Choroid plexus epithelial cell (primary cell): ENCODE measurements at places on chromosomes 2 and 18.

DNA sequence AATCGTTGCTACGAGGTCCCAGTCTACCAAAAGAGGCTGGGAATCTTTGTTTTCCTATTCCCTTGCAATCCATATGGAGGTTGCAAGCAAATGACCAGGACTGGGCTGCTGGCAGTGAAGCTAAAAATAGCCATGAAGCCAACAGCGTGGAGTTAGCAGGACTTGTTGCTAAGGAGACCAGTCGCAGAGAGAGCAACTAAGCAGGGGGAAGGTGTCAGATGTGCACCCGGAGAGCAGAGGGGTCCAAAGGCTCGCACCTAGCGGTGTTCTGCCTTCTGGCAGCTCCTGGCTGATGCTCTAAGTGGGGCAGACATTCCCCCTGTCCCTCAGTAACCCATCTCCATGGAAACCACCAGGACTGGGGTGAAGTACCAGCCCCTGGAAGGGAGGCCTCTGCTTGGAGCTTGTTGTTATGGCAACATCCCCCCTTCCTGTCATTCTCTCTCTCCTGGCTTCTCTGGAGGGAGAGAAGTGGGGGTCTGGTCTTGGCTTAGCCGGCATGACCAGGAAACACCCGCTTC lies 84.6 kb downstream of the DNMT3A start:
- peak; percentile 78 for DNase-seq

GRCh38 chr2:171432206-171432968 lies 1.4 kb downstream of the METTL8 start:
- no peak for DNase-seq

- DNase-seq: peak; percentile 20
Measured at GRCh38 chr2:16507655-16508489, 157.8 kb downstream of the CYRIA start.

- peak; percentile 15 for DNase-seq
Measured at GRCh38 chr2:157572725-157573124, 55.9 kb downstream of the ACVR1C start.

GRCh38 chr2:226661789-226662545 lies 137.7 kb downstream of the IRS1 start:
- DNase-seq: peak; percentile 99

- peak; percentile 85 for DNase-seq
Measured at GRCh38 chr18:58996131-58996641, 131.5 kb downstream of the ZNF532 start.

GRCh38 chr2:192194265-192194865 lies 368 bp downstream of the TMEFF2 start:
- DNase-seq: peak; percentile 31

DNA sequence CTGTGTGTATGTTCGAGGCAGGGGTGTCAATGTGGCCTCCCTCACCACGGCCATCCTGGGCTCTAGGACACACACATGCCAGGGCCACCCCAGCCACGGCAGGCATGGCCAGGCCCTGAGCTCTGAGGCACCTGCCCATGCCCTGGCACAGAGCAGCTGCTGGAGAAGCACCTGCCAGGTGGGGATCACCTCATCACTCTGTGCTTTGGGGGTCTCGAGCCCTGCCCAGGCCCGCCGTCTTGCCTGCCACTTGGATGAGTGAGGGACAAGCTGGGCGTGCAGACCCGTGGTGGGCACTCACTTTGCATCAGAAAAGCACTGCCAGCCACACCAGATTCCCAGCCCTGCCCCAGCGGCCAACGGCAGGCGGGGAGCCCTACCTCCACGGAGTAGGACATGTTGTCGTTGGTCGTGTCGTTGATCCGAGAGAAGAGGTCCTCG lies 33.1 kb downstream of the KIF1A start:
- DNase-seq: no peak

- no peak for DNase-seq
Measured at GRCh38 chr18:48828691-48829442, 121.9 kb downstream of the SMAD7 start.

GRCh38 chr2:5885451-5886173 lies 193.4 kb downstream of the SOX11 start:
- DNase-seq: no peak

DNA sequence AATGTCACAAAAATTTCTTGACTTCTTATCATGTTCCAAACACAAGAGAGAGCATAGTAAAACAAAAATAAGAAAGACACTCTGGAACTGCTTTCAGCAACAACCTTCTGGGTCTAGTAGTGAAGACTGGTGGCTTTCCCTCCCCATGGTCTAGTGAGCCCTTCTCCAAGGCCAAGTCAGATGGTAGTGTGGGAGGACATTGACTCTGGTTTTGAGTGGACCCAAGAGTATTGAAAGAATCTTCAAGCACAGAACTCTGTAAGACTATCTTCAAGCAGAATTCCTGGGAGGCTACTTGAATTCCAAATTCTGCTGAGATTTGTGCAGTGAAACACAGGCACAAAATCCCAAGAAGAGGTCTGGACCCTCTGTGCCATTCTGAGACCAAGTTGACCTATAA lies 21.1 kb downstream of the ANTXR1 start:
- no peak for DNase-seq

DNA sequence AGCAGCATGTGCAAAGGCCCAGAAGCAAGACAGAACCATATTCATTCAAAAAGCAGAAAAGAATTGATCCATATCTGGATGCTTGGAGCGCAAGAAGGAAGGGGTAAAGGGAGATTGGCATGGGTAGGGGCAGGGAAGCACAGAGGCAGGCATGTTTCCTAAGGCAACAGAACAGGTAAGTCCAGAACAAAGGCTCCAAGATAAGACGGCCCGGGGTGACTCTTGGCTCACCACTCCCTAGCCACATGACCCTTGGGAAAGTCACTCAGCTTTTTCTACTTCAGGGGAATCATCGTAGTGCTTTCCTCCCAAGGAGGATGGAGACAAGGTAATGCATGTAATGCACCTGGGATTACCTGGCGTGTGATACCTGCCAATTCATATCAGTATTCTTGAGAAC lies 37.7 kb upstream of the ST3GAL5 start:
- no peak for DNase-seq

DNA sequence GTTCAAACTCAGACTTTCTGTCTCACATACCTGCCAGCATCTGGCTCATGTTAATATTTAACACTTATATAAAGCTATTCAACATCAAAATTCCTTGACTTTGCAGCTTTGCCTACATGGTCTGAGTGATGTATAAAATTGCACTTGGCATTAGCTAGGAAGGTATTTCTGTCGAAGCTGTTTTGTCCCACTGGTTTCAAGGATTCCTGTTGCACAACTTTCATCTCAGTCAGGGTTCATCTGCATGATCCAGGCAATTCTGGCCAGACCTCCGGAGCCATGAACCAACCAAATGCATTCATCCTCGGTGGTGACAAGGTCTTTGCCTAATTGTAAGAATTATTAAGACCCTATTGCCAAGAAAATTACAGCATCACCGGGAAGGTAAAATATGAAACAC lies 185.4 kb downstream of the ZEB2 start:
- DNase-seq: no peak

DNA sequence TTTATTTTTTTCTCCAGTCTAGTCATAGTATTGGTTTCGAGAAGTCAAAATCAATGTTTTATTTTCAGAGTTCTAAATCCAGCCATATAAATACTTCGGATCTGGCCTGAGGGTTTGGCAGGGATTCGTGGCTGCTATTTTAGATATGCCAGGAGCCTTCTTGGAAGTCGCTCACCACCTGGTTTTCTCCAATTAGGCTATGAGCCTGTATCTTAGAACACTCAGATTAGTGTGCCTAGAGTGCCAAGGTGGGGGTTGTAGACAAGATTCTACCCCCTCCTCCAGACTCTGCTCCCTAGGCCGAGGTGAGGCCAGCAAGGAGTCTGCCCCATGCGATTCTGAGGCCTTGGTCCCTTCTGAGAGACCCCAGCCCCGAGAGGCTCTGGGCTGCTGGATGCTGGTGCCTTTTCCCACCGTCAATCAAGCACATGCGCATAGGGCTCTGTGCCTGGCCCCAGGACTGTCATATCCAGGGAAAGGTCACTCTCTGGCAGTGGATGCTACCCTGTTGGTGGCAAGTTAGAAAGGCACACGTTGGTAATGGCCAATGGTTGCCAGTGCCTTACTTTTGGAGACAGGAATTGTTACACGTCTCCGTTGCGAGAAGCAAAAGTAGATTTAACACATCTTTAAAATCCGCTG lies 197.1 kb downstream of the AGAP1 start:
- DNase-seq: no peak

DNA sequence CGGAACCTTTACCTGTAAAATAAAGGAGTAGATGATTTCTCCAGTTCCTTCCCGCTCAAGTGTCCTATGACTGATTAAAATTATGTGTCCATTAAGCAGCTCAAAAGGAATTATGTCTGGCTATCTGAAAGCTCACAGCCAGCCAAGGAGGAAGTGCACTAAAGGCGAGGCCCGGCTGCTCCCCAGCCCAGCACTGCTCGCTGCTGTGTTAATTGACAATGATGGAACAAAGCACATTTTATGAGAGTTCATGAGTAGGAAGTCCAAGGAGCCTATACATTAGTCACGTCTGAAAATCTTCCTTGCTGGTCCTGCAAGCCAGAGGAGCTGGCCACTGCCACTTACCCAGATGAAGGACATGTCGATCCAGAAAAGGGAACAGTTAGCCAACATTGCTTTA lies 14.3 kb downstream of the TTC32 start:
- no peak for DNase-seq

- DNase-seq: no peak
Measured at GRCh38 chr2:43041173-43041591, 185.2 kb downstream of the ZFP36L2 start.

- DNase-seq: no peak
Measured at GRCh38 chr2:103942199-103942598, 911.7 kb upstream of the POU3F3 start.

GRCh38 chr2:172113617-172114016 lies 10.9 kb upstream of the DLX2 start:
- DNase-seq: peak; percentile 79

GRCh38 chr2:30865243-30865642 lies 58.0 kb upstream of the CAPN13 start:
- DNase-seq: no peak

- no peak for DNase-seq
Measured at GRCh38 chr2:238159071-238159539, 335 bp downstream of the ERFE start.

DNA sequence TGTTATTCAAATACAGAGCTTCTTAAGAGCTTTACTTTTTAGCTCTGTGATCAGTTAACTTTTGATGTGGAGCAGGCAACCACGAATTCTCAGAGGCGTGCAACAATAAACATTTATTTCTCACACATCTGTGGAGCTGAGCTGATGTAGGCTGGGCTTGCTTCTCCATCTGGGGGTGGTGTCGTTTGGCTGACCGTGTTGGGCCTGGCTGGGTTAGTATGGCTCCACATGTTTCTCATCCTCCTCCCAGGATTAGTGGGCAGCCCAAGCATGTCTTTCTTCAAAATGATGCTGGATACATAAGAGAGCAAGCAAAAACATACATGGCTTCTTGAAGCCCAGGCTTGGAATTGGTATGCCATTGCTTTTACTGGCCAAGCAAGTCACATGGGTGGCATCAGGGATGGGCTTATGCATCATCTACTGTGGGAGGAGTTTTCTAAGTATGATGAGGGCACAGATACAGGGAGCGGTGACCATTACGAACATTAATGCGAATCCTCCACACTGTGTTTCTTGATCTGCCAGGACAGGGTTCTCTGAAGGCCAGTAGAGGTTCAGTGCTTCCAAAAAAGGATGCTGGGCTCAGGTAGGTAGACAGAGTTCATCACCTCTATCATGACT lies 157.0 kb upstream of the TNP1 start:
- DNase-seq: no peak

- DNase-seq: no peak
Measured at GRCh38 chr2:11551569-11552259, 17.9 kb downstream of the GREB1 start.

GRCh38 chr18:48563027-48563426 lies 24.2 kb downstream of the CTIF start:
- DNase-seq: peak; percentile 66

- peak; percentile 95 for DNase-seq
Measured at GRCh38 chr2:189836644-189837043, 52.4 kb downstream of the PMS1 start.

DNA sequence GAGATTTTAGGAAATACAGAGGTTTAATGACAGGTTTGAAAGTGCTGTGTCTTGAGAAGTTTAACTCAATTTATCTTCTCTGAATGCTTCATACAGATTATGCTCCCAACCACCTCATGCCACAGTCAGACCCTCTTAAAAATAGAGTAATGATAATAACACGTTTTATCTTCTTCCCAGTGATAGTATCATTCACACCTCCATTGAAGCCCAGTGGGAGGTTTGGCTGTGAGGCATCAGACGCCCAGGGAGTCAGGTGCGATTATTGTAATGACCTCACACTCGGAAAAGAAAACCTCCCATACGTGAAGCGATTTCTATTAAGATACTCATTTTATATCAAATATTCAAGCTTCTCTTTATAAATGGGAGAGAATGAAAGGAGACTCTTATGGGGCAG lies 366.3 kb downstream of the SETBP1 start:
- DNase-seq: no peak

DNA sequence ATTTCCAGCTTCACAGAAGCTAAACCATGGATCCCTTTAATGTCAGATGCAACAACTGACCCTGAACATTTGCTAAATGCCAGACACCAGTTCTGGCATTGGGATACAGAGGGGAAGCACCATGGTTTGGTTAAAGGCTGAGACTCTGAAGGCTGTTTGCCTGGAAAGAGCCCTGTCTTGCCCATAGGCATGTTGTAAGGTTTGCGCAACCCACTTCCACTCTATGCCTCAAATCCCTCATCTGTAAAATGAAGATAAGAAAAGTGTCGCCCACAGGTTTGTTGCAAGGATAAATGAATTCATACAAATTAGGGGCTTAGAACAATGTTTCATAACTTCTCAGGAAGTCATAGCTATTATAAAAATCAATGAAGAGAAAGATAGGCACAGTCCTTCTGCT lies 380.9 kb upstream of the GYPC start:
- DNase-seq: no peak

- DNase-seq: no peak
Measured at GRCh38 chr2:201661366-201661765, 18.1 kb upstream of the TMEM237 start.

DNA sequence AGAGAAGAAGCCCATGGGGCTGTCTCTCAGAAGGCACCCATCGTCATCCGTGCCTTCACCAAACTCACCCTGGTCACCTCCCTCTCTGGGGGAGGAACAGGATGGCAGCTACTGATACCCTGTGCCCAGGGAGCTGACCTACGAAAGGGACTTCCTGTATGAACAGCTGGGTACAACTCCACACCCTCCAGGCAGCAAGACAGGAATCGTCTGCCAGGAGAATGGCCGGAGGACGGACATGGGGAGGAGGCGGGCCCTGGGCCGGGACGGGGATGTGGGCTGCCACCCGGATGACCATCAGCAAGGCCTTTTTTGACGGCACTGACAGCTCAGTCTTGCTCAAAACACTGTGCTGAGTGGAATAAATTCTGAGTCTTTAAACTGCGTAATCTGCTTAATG lies 243.6 kb downstream of the HDAC4 start:
- no peak for DNase-seq

- no peak for DNase-seq
Measured at GRCh38 chr18:31064130-31064529, 21.6 kb upstream of the DSC3 start.

DNA sequence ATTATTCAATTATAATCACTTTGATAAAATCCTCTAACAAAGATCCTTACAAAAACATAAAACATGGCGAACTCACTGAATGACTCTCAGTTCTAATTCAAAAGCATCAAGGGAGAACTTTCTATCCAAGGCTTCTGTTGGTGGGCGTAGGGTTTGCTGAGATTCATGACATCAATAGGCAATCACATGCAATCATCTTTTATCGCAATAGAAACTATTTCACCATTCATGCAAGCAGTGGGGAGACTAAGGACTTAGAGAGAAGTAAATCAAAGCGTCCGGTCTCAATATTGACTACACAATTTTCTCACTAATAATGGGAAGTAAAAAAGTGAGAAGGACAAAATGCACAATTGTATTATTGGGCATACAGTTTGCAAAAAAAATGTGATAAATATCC lies 168.7 kb downstream of the SCG2 start:
- no peak for DNase-seq
